Stimulated activated CD4-positive, alpha-beta T cell treated with anti-CD3 and anti-CD28 coated beads, Interleukin-4, amount 100 ng/mL, for 24 hours (primary cell): ENCODE measurements at places on chromosomes 13 and 19.

- DNase-seq: no peak
Measured at GRCh38 chr13:75825594-75825993, 189.5 kb downstream of the LMO7 start.

DNA sequence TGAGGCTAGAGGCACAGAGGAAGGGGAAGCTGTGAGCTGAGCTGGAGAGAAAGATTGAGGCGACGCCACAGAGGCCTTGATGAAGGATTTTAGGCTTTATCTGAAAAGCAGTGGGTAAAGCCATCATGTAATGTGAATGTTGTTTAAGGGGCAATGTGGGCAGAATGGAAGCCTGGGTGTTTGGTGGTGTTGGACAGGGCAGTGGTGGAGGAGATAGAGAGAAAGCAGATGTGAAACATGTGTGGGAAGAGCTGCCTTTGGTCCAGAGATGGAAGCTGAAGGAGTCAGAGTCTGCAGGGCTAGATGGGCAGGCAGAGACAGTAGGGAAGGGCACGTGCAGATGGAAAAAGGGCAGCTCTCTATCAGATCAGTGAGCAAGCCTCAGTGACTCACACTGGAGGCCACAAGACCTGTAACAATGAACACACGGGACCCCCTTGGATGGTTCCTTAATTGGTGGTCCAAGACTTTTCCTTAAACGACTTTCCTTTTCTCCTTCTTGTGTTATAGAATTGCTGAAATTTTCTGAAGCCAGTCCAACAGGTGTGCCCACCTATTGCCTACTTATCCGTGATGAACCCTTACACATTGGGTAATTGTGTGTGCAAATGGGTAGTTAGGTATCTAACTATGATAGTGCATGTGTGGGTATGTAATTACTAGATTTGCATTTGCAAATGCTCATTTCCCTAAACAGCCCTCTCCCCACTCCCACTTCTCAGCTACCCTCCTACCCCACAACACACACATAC lies 21.7 kb downstream of the ZNF536 start:
- no peak for DNase-seq

DNA sequence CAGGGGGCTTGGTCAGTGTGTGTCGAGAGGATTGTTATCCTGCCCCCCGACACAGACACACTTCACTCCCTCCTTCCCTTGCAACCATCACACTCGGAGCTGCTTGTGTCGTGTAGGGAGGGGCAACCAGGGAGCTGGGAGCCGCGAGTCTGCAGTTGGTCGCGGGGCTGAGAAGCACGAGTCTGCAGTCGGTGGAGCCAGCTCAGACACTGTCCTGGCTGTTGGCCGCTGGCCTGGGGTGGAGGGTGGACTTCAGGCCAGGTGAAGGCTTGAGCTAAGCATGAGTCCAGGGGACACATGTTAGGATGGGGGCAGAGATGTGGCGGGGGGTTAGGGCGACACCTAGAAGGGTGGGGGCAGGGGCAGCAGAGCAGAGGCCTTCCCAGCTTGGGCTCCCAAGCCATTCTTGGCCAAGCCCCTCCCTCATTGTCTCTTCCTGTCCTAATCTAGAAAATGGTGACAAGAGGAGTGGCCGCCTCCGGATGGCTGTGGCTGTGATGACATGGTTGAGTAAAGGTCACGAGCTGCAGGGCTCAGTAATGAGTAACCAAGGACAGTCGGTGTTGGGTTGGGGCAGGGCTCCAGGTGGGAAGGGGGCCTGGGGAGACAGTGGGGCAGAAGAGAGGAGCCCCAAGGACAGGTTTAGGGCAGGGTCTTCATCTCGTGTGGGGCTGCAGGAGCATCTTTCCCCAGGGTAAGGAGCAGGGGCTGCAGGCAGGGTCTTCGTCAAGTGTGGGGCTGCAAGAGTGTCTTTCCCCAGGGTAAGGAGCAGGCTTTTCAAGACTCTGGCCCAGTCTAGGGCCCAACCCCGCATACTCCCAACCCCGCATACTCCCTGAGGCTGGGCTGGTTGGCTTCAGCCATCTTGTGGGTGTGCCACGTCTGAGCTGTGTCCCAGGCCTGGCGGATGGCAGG lies 8.6 kb downstream of the PPP5C start:
- peak; percentile 14 for DNase-seq

DNA sequence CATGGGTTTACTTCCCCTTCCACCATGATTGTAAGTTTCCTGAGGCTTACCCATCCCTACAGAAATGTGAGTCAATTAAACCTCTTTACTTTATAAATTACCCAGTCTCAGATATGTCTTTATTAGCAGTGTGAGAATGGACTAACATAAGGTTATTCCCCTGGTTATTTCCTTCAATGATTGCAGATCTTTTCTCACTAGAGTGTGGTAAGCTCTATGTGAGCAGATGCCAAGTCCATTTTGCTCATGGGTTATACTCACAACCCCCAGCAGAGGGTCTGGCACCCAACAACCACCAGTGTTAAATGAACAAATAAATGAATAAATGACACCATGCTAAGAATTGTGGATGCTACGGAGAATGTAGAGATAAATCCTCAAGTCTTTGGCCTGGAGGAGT lies 472.8 kb downstream of the LIG4 start:
- DNase-seq: no peak

DNA sequence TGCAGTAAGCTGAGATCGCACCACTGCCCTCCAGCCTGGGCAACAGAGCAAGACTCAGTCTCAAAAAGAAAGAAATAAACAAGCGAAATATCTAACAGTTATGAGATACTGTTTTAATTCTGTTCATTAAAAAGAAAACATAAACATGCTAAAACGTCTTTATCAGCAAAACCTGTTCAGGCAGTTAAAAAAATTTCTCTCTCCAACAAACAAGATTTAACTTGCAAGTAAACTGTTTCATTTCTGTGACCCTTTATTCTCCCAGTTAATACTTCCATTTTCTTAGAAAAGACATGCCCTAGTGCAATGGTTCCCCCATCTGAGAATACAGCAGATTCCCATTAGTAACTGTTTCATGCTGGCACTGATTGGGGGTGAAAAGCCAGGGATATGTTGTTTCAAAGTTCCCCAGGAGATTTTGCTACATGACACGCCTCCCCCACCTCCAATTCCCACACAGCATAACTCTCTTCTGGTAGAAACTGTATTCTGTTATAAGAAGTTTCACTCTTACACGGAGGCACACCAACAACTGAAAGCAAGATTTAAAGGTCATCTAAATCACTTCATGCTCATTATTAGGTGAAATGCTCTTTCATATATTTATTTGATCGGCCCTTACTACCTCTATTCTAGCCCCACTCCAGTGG lies 24.4 kb downstream of the ELF1 start:
- DNase-seq: no peak

DNA sequence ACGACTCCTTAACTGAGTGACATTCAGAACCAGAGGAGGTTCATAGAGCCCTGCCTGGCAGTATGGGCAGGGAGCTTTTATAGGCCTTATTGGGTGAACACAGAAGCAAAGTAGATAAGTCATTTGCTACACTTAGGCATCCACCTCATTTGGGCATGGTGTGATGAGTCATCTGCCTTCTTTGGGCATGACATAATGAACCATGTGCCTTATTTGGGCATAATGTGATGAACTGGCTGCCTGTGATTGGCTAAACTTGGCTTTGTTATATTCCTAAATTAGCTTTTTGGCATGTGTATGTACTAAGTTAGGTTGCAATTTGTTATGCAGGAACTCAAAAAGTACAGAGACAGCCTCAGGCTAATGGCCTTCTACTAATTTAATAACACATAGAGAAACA lies 2210.2 kb upstream of the PCDH20 start:
- DNase-seq: no peak

DNA sequence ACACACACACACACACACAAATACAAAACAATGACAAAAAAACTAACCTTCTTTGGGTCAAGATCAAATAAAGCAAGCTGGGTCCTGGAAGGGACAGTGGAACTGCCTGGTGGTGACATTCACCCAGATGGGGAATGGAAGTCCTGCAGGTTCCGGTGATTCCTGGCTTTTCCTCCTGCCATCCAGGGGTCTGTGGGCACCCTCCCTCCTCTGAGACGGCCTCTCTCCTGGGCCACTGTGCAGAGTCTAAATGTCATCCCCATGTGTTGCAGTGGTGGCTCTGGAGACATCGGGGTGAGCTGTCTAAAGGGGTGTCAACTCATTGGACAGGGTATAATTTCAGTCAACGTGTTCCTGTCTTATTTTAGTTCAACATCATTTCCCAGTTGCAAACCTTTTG lies 248.2 kb downstream of the ZNF536 start:
- DNase-seq: no peak

DNA sequence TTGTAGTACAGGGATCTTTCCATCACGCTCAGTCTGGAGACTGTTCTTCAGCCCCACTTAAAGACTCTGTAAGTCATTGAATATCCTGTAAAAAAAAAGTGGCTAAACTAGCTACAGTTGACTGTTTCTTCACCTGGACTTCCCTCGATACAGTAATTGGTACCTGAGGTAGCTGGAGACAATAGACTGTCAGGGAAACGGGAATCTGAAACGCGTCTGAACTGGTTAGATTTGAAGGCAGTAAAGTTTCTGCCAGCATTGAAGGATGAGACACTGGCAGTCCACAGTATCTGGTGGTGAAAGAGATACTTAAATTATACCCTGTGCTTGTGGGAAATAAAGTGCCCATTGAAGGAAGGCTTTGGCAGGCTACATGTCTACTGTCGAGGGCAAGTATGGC lies 550.5 kb downstream of the IRS2 start:
- no peak for DNase-seq

- no peak for DNase-seq
Measured at GRCh38 chr19:30162718-30163117, 209.5 kb upstream of the ZNF536 start.

DNA sequence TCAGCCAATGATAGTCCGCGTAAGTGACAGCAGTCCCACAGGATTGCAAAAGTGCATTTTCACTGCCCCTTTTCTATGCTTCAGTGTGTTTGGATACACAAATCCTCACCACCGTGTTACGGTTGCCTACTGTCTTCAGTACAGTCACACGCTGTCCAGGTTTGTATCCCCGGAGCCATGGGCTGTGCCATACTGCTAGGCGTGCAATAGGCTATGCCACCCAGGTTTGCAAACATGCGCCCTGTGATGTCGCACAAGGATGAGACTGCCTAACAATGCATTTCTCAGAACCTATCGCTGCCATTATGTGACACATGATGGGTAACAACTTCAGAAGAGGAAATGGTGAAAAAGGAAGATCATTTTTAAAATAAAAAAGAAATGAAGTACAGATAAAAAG lies 16.8 kb upstream of the ADPRHL1 start:
- no peak for DNase-seq

- no peak for DNase-seq
Measured at GRCh38 chr13:71515744-71516038, 351.3 kb downstream of the DACH1 start.

DNA sequence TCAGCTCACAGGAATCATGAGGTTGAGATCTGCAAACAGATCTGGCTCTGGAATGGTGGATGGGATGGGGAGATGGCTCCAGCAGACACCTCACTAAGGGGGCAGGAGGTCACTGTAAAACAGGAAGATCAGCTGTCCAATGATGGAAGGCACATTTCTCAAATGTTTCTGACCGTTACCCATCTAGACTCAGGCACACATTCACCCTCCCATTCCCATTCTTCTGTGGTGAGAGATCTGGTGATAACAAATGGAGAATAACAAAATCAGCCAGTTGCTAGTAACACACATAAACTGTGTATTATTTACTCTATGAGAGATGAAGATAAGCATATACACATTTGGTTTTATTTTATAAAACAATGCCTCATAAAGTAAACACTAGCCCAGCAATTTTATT lies 235.9 kb downstream of the TSHZ3 start:
- no peak for DNase-seq

- peak; percentile 58 for DNase-seq
Measured at GRCh38 chr19:7216373-7216902, 77.8 kb downstream of the INSR start.

DNA sequence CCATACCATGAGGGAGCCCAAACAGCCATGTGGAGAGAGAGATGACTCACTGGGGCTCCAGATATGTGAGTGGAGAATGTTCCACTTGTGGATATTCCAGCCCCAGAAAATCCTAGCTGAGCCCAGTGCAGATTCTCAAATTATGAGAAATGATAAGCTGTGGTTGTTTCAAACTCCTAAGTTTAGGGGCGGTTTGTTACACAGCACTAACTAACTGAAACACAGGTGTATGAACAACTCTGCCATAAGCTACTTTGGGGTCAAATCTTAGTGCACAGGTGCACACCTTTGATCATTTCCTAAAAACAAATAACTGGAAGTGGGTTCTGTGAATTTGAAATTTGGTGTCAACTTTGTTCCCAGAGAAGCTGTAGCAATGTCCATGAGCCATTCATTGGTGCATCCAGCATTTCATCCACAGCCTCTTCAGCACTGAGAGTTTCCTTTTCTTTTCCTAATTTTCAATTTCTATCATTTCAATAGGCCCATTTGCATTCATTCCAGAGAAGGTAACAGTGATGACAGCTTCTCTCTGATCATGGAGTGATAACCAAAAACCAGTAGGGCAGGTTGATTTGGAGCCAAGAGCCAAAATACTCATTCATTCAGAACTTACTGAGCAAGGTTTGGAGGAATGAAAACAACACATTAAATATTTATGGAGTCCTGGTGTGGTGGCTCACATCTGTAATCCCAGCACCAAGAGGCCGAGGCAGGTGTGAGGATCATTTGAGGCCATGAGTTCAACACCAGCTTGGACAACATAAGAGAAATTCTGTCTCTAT lies 8.8 kb upstream of the CLPP start:
- no peak for DNase-seq

GRCh38 chr19:51799034-51799773 lies 4.2 kb downstream of the FPR3 start:
- DNase-seq: no peak

- no peak for DNase-seq
Measured at GRCh38 chr13:97376981-97377380, 57.0 kb upstream of the RAP2A start.

GRCh38 chr13:59746291-59746962 lies 417.3 kb downstream of the DIAPH3 start:
- no peak for DNase-seq

DNA sequence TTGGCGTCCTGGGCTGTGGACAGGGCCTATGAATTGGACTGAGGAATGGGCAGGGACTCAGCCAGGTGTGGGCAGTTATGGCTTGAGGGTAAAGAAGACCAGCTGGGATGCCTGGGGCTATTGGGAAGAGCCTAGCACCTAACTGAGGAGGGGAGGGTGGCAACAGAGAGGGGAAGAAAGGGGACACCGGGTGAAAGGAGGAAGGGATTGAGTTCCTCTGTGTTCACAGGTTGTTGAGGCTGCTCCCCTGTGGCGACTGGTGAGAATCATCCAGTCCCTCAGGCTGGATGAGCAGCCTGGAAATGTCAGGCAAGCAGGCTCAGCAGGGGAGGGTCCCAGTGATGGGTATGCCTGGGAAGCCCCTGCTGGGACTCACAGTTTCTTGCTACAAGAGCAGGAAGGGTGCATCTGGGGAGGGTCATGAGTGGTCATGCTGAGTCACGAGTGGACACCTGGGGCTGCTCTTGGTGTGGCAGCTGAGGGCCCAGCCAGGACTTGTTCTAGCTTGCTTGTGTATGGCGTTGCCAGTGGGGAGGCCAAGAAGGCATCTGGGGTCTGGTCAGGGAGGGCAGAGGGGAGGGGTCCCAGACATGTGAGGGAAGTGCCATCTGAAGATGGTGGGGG lies 1.4 kb downstream of the ZNF324 start:
- no peak for DNase-seq
